ENCODE measurements at places on chromosomes 5 and 9.

DNA sequence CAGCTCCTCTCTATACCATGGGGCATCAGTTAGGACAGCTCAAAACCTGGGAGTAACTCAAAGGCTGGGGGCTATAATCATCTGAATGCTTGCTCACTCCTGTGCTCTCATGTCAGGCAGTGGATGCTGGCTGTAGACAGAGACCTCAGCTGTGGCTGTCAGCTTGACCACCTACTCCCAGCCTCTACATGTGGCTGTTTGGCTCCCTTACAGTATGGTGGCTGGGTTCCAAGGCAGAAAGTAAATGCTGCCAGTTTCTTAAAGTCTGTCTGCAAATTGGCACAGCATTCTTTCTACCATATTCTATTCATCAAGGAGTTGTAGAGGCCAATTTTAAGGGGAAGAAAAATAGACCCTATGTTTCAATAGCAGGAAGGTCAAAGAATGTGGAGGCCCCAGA lies 66.9 kb downstream of the TMC1 start:
- DNase-seq: no peak

- DNase-seq: no peak
These were observed 29.0 kb downstream of the MEIKIN start for GRCh38 chr5:131916481-131916880.

- no peak for DNase-seq
These were observed 8.8 kb downstream of the RGS7BP start for GRCh38 chr5:64514612-64515011.

DNA sequence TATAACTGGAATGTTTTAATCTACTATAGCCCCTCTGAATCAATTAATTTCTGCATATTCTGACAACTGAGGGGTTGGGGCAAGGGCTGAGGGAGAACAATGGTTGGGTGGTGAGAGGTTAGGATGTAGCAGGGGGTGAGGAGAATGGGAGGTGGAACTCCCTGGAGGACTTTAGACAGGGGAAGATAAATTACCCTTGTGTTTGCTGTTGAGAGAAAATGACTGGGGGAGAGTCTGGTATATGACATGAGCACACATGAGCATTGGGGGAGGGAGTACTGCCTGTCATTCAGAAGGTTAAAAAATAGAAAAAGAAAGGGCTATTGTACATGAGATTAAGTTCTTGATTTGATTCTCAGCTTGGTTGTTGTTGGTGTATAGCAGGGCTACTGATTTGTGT lies 37.2 kb upstream of the PAPPA start:
- DNase-seq: no peak

DNA sequence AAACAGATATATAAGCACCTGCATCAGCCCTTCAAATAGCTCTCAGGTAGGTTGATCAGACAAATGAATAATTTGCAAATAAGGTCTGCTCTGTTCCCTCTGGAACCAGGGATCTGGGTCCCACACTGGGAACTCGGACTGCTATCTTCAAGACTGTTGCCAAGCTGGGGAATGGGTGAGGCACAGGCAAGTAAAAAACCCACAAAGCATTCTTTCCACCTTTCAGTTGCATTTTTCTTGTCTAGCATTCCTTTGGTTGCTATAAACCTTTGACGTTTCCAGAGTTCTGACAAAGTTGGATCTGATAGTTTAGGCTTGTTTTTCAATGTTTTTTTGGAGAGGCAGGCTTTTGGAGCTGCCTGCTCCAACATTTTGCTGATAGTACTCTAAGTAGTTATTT lies 20.1 kb downstream of the FBXL17 start:
- DNase-seq: no peak

- DNase-seq: no peak
These were observed 145.9 kb upstream of the CDH6 start for GRCh38 chr5:31047621-31048020.

GRCh38 chr9:134039386-134040175 lies 14.3 kb downstream of the BRD3OS start:
- no peak for DNase-seq

DNA sequence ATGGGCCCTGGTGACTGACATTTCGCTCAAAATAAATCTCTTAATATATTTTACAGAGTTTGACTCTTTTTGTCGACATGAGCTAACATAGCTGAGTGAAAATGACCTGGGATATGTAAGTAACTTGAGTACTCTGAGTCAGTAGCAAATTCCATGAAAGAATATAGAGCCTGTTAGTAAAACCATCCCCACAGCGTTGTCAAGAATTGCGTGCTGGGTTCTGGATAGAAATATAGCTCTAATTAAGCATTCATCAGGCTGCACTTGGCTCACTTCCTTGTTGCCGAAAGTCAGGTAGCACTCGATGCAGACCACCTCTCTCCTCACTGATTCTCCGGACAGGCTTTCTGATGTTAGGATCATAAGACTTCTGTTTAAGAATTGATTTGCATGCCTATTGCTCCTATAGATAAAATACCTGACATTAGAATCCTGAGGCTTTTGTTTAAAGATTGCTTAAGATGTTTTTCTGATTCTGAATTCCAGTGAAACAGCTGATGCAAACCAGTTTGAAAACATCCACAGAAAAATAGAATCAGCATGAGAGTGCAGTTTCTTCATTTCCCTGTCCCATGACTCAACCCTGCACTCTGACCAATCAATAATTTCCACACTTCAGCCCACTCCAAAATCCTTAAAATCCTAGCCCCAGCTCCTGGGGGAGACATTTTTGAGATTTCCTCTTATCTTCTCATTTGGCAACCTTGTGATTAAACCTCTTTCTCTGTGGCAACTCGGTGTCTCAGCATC lies 310.6 kb downstream of the DIRAS2 start:
- no peak for DNase-seq

DNA sequence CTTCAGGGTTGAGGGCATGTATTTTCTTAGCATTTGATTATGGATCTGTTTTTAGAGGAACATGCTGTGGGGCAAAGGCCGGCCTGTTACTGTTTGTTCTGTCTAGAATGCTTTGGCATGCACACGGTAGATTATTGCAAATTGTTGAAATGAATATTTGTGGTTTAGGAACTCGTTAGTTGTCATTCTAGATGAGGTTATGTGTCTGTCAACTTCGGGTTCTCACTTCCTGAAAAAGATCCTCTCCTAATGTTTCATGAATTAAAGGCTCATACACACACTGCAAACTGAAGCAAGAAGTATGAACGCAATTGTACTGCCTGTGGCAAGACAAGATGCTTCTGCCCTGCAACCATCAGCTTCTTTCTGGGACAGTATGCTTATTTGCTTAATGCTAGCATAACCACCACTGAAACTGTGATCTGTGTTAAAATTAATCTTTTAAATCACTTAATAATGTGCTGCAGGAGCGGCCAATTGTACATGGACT lies 99.6 kb downstream of the BASP1 start:
- DNase-seq: peak; percentile 87

- no peak for DNase-seq
These were observed 41.8 kb downstream of the UGCG start for GRCh38 chr9:111938427-111938800.

DNA sequence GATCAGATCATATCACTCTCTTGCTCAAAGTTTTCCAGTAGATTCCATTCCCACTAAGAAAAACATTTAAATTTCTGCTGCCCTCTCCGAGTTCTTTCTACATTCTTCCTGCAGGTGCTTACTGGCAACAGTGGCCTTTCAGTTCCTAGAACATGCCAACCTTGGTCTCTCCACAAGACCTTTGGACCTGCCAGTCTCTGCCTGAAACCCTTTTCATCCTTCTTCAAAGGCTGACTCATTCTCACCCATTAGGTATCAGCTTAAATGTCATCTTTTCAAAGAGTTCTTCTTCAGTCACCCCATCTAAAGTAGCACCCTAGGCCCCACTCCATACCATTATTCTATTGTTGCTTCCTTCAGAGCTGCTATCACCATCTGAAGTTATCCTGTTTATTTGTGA lies 21.8 kb downstream of the PPIC start:
- no peak for DNase-seq

DNA sequence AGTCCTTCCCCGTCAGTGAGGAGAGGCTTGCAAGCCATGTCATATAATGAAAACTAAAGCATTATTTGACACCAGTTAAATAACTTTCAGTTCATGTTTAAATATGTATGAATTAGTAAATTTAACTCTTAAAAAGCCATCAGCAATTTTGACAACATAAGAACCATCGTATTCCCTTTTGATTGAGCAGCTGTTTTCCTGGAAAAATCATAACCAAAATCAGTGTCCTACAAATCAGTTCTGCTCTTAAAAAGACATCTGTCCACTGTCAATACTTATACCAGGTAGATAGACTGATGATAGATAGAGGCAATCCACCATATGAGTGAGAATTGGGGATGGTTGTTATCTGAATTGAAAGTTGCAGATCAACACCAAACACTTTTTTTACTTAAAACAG lies 2.3 kb downstream of the DIRAS2 start:
- DNase-seq: no peak

DNA sequence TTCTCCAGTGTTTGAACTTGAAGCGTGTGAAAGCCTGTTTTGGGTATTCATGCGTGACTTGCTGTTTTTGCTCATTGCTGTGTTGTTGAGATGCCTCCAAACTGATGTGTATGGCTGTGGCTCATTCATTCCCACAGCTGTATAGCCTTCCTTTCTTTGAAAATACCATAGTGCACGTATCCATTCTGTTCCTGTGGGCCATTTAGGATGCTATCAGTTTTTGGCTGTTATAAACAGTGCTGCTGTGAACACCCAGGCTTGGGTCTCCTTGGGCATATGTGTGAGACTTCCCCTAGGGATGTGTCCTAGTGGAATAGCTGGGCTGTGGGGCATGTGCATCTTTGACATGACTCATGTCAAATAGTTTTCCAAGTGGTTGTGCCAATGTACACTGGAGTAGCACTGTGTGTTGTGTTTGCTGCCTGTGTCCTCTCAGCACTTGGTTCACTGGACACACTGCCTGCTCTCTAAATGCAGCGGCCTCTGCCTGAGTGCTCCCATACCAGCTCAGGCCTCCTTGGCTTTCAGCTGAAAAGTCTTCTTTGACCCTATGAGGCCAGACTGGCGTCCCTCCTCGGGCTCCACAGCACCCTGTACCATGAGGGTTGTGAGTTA lies 102.6 kb upstream of the TBC1D2 start:
- no peak for DNase-seq

- DNase-seq: no peak
These were observed 8.3 kb downstream of the SOHLH1 start for GRCh38 chr9:135690836-135691570.

- peak; percentile 47 for DNase-seq
These were observed 127.5 kb upstream of the PANK3 start for GRCh38 chr5:168706655-168707069.

DNA sequence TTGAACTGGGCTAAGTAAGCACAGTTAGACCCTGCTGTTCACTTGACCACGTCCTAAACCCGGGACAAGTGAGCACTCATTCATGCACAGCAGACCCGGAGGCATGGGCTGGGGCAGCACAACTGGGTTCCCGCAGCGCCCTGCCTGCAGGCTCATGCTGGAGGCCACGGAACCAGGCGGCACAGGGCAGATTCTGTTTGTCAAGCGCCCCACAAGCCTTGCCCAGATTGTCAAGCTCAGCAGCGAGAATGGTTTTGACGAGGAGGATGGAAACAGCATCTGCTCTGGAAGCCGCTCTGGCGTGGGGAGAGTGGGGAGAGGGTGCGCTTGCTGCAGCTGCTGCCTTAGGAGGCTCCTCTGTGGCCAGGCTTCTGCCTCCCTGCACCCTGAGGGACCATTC lies 32.7 kb downstream of the PRRT1B start:
- no peak for DNase-seq

- no peak for DNase-seq
These were observed 634.0 kb downstream of the IRX1 start for GRCh38 chr5:4229414-4230292.

DNA sequence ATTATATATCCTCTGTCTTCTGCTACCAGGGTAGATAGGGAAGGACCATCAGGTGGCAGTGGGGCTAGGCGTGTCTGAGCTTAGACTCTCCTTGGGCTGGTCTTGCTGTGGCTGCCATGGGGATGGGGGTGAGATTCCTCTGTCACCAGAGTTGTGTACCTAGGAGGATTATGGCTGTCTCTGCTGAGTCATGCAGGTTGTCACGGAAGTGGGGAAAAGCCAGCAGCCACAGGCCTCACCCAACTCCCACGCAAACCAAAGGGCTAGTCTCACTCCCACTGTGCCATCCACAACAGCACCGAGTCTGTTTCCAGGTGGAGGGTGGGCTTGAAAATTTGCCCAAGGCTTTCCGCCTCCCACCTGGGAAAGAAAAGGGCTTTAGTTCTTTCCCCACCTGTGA lies 476.1 kb downstream of the CYLC2 start:
- DNase-seq: peak; percentile 6

DNA sequence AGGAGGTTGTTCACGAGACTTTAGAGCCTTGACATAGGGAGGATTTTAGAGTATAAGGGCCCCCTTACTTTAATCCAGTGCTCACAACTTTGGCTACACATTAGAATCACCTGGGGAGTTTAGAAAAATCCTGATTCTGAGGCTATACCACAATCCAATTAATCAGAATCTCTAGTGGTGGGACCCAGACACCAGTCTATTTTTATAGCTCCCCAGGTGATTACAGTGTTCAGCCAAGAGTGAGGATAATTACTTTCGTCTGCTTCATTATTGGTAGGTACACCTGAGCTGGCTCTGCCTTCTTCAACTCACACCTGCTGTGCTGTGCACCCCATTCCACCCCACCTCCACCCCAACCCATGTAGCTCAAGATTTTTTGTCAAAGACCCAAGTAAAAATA lies 141.3 kb upstream of the EPB41L4A start:
- no peak for DNase-seq

DNA sequence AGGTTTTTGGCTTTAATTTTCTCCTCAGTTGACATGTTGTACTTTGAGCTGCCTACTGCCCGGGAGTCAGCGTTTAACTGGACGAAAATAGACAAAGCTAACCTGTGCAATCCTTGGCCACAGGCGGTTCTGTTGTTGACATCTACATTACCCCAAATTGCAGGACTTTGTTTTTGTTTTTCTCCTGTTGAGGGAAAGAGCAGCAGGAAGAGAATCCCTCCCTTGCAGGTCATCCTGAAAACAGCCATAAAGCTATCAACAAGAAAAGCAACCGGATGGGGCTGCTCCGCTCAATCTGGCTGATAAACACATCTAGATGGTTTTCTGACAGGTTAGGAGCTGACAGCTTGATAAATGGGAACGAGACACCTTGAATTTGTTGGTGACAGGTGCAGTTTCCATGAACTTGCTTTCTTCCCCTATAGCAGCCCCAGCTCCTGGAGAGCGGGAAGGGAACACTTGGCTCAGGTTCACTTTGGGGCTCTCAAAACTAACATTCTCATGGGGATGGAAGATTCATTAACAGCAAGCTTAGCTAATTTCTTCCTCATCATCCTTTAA lies 331.5 kb downstream of the SLIT3 start:
- no peak for DNase-seq

DNA sequence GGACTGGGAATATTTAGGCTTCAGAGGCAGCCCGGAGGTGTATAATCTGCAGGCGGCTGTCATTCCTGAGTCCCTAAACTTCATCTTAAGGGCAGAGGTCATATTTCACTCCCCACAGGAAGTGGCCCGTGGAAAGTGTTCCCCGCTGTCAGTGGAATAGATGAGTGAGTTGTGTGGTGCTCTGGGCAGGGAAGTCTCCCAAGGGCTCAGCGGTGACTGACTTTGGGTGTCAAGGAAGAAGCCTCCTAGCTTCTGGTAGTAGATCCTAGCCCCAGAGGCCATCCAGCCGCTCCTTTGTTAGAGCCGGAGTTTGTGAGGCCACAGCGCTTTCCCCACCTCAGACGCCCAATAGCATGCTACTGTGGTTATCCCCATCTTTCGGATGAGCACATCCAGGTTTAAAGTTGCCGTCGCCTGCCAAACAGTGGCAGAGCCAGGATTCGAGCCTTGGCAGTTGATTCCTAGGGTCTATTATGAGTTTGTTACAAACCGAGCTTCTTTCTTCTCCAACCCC lies 38.9 kb upstream of the TIFAB start:
- DNase-seq: no peak

GRCh38 chr5:17432569-17432968 lies 65.5 kb upstream of the TAF11L2 start:
- no peak for DNase-seq

GRCh38 chr5:18078157-18078556 lies 443.9 kb downstream of the TAF11L14 start:
- no peak for DNase-seq
